NCI-H2081 (cell line): ENCODE measurements at places on chromosomes 5 and 9.

DNA sequence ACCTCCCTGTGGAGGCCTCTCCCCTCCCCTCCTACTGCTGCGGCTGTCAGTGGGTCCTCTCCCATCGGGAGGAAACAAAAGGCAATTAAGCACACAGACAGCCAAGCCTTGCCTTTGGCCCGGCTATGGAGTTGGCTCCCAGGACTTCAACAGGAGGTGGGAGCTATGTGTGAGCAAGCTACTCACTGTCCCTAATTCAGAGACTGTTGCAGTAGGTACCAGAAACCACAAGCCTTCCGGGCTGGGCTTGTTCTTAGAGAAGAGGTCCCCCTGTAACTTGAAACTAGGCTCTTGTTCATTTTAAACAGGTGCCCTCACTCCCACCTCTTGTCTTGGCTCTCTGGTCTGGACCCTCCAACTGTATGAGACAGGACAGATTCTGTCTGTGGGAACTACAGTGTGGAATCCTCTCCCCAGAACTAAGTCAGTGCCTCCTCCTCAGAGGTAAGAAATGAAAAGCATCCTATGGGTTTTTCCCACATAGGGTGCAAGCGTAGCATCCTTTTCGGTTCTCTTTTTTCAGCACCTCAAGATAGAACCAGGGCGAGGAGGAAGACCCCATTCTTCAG lies 561.1 kb downstream of the EBF1 start:
- no peak for DNase-seq

GRCh38 chr5:150488519-150489359 lies 19.2 kb upstream of the NDST1 start:
- no peak for DNase-seq

GRCh38 chr5:85670417-85670816 lies 947.3 kb upstream of the COX7C start:
- DNase-seq = peak; percentile 81

DNA sequence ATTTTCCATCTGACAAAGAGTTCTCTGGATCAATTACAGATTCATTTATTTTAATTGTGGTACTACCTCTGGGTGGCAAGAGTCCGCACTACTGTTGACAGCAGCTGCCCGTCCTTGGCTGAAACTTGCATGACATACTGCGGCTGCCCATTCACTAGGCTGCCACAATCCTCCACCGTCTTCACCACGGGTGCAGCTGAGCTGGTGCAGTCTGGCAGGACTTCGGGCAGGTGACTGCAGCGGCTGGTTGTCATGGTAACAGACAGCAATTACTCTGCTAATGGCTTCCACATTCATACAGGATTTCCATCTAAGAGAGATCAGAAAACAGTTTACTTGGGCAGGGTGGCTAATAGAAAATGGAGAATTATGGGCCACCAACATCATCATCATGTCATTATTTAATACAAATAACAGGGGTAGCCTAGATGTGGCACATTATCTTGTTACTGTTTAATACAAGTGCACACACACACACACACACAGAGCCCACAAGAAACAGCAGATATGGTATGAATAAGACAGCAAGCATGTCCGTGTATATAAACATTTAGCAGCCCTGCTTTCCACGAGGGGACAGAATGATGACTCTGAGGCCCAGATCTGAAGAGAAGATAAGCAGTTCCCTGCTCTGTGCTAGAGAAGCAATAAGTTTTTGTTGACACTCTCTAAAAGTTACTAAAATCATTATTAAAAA lies 112.3 kb downstream of the MARCHF3 start:
- peak; percentile 77 for DNase-seq

DNA sequence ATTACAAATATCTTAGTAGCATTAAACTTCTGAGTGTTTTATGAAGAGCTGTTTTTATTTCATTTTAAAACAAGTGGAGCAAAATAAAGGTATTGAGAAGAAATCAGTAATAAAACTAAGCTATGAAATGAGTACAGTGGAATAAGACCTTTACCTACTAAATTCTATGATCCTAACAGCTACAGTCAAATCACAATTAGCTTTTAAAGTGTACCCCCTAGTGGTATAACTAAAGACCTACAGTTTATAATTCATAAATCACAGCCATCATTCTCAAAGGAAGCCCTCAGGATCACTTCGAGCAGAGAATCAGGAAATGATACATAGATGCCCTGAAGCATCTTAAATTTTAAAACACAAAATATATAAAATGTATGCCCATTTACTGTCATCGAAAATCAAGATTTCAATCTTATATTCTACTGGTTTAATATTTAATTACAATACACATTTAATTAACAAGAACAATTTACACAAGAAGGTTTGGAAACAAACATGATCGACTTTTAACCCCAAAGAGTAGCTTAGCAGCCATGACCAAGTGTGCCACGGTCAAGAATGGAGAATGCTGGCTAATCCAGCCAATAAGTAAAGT lies 12.3 kb downstream of the CCNH start:
- DNase-seq = peak; percentile 36

GRCh38 chr5:134714120-134714519 lies 24.2 kb upstream of the CAMLG start:
- no peak for DNase-seq

DNA sequence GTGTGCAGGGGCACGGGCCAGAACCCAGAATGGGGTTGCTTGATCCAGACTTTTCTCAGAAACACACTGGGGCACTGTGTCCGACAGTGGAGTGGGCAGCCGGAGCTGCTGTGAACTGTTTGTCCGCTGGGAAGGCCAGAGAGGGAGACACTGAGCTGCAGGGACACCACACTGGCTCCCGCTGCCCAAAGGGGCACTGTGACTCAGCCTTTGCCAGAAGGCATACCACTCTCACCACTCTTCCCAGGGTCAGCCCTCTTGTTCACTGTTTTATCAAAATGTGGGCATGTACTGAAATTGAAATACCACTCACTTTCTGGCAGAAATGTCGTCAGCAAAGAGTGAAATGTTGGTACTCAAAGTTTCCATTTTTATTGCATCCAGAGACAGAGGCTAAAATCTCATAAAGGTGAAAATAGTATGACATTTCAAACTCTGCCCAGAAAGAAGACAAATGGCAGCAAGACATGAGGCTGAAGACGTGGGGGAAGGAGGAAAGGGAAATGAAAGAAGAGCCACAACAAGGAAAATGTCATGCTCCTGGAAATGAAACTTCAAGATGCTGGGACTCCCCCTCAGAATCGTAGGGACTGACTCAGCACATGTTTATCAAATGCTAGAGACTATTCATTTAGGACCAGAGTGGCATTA lies 4.5 kb upstream of the IL7R start:
- DNase-seq = no peak

- no peak for DNase-seq
These were observed 3.3 kb downstream of the ENTPD2 start for GRCh38 chr9:137050570-137050969.

DNA sequence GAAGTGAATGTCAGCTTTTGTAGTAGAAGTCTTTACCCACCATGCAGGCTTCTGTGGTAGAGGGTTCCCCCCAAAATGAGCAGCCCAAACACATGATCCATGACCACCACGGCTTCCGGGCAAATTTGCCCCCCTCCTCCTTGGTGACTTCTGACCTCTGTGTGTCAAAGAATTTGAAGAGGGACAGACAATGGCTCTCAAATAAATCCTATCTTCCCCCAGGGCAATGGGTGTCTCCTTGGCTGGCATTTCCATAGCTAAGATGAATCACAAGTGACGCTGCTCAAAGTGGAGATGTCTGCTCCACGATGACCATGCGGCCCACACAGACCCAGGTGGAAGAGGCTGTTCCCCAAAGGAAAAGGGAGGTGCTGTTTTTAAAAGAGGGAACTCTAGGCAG lies 30.2 kb upstream of the BOD1 start:
- DNase-seq = no peak

GRCh38 chr5:154055201-154055600 lies 16.4 kb downstream of the MFAP3 start:
- no peak for DNase-seq

DNA sequence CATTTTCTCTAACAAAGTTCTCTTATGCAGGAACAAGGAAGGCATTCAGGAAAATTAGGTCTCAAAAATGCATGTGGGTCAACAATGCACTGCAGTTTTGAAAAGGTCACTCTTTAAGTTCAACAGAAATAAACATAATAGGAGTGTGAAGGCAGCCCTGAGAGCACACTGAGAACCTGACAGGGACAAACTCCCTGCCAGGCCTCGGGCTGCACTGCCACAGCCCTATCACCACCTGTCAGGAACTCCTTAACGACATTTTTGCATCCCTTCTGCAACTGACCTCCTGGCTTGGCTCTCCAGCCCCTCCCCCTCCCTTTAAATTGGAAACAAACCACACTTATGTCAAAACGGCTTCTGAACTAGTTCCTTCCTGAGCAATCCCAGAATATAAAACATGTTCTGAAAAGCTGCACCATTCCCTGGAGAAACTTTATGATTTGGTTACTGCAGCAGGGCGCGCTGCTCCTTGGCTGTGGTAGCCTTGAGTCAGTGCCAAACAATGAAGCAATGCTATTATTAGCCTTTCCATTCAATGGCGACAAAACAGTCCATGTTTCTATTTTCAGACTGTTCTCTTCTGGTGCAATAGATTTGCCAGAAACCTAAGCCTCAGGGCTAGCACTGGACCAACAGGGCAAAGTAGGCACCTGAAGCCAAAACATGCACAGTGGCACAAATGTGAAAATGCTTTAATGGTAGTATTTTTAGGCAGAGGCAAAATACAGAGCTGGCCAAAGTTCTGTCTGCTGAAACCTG lies 160.1 kb upstream of the ZNF608 start:
- peak; percentile 86 for DNase-seq

DNA sequence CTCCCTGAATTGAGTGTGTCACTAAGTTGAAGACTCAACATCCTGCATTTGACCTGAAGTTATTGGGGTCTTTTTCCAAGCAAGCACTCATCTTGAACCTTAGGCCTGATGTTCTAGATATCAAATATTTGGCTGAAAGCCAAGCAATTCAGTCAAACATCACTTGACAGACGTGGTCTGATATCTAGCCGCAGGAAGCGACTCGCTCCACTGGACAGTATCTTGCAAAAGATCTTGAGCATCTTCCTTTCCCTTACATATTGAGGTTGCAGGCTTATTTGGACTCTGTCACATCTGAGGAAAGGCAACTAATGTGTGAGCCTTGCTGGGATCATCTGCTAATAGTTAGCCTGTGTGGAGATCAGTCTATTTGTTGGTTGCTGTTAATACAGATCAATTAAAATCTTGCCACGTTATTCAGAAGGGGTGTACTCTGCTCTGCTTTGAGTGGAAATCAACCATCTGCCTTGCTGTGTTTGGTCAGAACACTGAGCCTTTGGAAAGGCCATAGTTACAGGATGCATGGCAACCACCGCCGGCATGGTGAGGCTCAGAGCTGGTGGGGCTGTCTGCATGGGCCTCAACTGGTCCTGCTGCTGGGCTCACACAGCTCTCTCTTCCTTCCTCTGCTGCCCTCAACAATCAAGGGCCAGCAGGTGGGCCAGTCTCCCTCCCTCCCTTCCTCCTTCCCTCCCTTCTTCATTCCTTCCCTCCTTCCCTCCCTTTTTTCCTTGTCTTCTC lies 166.9 kb upstream of the KLF9 start:
- DNase-seq = no peak

DNA sequence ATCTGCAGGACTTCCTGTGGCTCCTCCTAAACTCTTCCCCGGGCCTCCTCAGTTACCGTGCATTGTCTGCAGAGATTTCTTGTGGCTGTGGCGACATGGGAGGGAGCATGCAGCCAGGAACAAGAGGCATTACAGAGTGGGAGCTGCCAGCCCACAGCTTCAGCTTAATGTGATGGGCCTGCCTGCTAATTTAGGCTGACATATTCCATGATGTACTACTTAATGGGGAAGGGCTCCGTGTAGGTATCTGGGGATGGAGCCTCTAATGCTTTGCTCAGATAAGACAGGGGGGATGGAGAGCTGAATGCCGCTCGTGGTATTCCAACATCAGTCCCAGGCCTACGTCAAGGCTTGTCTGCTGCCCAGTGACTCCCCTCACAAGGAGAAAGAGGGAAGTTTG lies 137.6 kb upstream of the GPR151 start:
- DNase-seq = no peak

DNA sequence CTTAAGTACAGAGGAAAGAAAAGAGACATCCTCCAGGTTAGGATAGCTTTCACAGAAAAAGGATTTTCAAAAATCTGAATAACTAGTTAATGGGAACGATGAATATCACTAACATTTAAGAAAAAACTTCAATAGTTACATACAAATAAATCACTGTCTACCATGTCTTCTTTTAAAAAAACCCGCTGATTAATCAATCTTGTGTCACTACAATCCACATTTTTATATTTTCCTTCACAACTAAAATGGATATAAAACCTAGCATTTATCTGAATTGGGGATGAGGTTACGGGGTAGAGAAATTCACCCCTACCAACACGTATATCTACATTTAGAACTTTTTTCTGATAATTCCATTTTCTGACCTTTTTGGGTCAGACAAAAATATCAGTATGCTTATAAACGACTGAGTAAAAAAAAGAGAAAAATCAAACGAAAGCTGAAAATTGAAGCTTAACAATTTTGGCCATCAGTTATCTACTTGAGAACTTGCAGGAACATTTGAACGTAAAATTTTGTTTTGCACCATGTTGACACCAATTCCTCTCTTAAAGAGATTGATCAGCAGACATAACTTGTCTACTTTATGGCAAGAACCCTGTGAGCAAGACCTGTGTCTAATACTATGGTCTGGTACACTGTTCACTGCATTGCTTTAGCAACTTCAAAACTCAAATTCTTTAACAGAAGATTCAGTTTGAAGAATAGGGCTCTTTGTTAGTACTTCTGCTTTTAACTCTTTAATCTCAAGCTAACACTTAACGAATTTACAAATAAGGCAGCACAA lies 4.8 kb downstream of the NR3C1 start:
- no peak for DNase-seq

- DNase-seq = no peak
These were observed 290.1 kb downstream of the ADAMTS6 start for GRCh38 chr5:65191554-65192135.

DNA sequence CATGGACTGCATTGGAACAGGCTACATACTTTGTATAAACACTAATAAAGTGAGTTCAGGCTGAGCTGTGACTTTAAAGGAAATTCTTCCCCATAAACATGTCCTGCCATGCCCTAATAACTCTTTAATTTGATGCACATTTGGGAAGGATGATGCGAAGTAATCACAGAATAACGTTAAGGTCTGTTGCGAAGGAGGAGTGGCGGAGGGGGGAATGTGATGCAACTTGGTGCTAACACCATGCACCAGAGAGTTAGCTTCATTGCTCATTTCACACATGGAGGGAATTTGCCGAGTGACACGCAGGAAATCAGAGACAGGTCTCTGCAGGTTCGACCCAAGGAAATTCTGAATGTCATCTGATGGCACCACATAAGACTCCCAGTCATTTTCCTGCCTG lies 32.9 kb downstream of the SLIT3 start:
- no peak for DNase-seq

DNA sequence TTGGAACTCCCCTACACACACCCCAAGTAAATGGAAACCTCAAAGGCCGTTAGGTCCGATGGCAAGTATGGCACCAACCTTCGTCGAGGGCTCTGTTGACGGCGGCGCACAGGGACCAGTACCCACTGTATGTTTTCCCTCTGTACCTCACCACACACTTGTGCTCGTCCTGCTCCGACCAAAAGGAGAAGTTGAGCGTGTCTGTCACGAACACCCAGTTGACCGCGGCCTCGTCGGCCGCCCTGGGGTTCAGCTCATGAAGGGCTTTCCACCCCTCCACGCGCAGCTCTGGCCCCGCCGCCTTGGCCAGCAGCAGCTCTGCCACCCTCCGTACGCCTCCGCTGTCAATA lies 24.0 kb downstream of the HNRNPK start:
- DNase-seq = peak; percentile 24
